Stomach (tissue), 19 donors: ENCODE measurements at places on chromosomes 5 and 9. TPM values are rescaled to one million over a fixed set of nuclear protein-coding genes. Genes with fewer than 3 reads are reported as not detected.
A peak's percentile ranks its signal among the peaks of the same experiment; 100 is the strongest.

The OR13C3 gene
- not detected for polyA plus RNA-seq

The ELAVL2 gene
- polyA plus RNA-seq: not detected

The OR2V2 gene
- polyA plus RNA-seq: not detected

- DNase-seq: no peak
Measured at GRCh38 chr9:27282269-27282668, 14.7 kb downstream of the EQTN start.

DNA sequence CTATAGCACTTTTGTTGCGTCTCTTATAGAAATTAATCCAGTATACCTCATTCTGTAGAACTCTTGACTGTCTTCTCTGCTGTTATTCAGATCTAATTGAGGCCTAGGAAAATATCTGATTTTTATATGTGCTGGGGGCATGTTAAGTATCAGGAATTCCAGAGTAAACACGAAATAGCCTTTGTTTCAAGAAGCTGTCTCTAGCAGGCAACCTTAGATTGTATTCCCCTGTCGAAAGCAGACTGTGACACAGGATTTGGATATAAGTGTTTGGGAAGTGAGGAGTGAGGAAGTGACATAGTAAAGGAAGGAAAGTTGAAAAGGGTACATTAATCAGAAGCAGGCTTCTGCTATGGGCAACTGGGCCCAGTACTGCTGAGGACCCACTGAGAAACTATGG is 72.1 kb upstream of the RASA1 start:
- DNase-seq: no peak

DNA sequence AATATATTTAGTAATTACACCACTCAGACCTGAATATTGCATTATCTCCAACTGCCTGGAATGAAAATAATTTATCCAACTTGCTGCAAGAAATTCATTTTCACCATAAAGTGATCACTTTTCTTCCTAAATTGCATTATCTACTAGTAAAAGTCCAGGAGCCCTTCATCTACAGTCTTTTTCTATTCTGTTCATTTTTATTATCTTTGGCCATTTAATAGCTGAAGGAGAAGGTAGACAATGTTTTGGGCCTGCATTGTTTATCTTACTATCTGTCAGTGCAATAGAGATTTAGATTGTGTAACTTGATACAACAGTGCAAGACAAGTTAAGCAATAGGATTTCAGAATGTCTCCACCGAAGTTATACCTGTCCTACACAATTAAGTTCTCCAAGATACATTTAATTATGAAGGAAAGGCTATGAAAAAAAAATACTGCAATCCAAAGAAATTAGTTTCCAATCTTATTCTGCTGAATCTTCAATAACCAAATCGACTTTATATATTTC is 1339.7 kb upstream of the CDH6 start:
- DNase-seq: no peak

DNA sequence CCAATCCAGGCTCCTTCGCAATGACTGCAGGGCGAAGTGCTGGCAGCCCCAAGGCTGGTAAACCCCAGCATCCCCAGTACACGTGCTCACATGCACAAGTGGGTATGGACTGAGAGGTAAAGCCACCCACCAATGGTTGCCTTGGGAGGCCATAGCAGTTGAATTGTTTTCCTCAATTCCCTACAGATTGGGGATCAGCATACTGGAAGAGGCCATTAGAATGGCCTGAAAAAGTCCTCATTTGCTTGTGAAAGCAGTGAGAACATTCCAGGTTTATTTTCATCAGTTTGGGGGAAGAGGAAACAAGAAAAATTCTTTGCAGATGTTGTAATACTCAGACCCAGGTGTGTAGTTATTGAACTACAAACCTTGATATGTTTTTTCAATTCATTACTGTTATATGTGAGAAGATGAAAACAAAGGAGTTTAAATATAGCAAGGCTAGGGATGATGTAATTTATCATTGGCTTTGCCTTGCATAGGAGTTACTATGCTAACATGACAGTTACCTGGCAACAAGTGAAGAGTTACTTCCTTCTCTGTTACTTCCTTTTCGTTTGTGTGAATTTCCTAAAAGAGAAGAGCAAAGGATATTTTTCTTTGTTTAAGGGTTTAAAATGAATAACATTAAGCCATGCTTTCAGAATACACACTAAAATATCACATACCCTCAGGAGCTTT is 36.4 kb downstream of the MTMR12 start:
- DNase-seq: peak; percentile 79

- no peak for DNase-seq
Measured at GRCh38 chr5:36374266-36374862, 72.7 kb upstream of the RANBP3L start.

DNA sequence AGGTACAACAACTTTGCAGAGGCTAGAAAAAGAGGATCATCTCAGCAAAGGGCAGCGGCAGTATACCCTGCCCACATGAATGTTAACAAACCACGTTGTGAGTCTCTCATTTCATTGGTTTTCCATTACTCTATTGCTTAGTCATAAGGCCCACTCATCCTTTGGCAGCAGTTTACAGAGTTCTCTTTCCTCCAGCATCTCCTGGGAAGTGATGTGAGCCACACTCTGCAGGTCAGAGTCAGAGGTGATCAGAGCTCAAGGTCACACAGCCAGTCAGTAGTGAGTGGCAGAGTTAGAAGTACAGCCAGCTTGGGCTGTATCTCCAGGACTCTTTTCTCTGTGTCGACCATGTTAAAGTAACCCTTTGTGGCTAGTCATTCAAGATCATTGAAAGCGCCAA is 599.6 kb upstream of the GRAMD2B start:
- no peak for DNase-seq

DNA sequence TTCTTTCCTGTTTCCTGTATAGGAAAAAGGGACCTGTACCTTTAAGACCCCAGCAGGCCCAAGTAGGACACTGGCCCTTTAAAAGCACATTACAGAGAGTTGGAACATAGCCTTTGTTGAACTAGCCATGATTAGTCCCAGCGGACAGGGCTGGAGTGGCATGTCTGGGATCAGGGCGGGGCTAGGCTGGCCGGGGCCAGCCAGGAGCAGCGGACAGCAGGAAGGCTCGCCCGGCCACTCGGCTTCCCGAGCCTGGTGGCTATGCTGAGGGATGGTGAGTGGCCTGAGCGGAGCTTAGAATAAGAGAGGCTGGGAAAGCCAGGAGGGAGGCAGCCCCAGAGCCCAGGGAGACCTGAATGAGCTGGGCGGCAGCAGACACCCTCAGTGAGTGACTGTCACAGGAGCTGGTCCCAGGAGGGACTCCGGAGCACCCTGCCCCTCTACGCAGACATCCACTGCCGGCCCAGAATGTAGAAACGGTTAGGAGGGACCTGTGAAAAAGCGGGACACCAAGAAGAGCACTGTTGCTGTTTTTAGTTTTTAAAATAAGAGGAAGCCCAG is 92.1 kb downstream of the DAB2IP start:
- peak; percentile 90 for DNase-seq
